ENCODE measurements at places on chromosomes 4 and X. TPM values are rescaled to one million over a fixed set of nuclear protein-coding genes. Genes with fewer than 3 reads are reported as not detected.

DNA sequence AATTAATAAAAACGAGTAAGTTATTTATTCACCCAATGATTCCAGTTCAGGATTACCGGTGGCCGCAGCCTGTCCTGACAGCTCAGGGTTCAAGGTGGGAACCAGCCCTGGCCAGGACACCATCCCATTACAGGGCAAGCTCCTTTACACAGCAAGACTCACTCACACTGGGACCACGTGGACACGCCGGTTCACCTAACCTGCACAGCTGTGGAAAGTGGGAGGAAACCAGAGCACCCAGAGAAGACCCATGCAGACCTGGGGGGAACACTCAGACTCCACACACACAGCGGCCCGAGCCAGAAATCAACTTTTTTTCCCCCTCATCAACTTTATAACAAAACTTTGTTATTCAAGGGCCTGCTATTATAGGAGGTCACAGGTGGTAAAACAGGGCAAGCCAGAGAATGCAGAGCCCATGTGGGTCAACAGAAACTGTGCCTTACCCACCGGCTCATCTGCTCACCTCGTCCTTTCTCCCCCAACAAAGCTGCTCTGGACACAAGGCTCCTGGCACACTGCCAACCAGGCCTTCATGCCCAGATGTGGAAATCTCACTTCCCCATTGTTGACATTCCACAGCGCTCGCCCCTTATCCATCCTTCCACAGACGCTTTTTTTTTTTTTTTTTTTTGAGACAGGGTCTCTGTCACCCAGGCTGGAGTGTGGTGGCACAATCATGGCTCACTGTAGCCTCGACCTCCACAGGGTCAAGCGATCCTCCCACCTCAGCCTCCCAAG, 8.0 kb upstream of the ODAPH start:
- no peak for DNase-seq

DNA sequence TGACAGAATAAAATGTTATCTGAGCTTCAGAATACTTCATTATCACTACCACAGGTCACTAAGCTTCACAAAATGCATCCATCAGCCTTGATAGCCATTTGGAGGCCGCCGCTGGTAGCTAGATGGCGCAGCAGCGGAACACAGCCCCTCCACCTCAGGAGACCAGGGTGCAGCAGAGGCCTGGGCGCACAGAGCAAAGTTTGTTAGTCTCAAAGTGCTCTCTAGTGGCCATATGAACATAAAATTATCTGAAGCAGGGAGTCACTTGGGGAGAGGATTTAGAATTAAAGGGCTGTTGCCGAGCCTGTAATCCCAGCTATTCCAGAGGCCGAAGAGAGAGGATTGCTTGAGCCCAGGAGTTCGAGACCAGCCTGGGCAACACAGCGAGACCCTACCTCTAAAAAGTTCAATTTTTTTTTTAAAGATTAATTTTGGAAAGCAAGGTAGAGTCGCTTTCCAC, 8.1 kb upstream of the DCTD start:
- no peak for DNase-seq

The MTMR8 gene
- 1.9 TPM for polyA plus RNA-seq

DNA sequence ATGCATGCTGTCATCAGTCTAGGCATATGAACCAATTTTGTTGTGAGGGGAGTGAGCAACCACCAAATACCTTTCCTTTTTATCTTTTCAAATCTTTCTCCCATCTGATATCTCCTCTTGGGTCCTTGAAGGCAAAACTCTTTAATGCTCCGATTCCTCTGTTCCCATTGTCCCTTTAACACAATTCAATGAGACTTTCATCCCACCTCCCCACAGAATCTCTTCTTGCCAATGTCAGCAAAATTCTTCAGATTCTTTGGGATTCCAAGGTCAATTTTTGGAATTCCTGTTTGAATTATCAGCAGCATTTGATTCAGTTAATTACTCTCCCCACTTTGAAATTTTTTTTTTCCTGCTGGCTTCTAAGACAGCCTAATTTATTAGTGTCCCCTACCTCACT, 232.7 kb downstream of the COX7B2 start:
- no peak for DNase-seq

- DNase-seq, result no peak
These were observed 141.0 kb downstream of the MTNR1A start for GRCh38 chr4:186414390-186414789.

The FAM184B gene
- 0.61 TPM for polyA plus RNA-seq

The IDS gene
- 29.4 TPM for polyA plus RNA-seq

DNA sequence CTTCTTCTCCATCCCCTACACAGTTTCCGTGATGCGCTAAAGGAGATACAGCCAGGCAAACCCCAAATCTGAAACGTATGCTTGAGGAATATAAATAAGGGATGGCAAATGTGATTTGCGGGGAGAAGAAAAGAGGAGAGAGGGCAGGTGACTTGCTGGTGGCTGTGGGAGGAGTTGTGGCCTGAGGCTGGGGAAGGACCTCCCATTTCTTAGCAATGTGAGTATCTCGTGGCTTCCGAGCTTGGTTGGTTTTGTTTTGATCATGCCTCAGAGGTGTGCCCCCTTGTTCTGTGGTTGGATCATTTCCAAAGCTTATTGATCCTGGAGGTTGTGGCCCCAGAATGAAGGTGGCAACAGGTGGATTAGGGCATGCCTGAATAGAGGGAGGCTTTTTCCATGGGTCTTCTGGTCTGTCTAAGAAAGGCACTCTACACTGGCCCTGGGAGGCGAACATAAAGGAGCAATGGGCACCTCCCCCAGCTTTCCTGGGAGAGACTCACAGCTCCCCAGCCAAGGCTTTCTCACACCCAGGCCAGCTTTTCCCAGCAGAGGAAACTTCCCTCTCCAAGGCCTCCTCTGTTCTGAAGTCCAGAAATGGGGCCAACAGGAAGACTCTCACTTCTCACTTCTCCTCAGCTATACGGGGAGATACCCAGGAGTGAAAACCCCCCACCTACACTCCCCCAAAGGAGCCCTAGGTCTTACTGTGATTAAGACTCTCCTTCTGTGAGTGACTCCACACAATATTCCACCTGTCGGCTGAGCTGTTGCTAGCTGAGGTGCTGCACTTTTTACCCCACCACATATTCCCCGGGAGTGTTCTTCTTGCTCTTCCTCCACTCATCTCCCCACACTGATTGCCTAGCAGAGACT, 40.0 kb downstream of the C4orf51 start:
- DNase-seq, result no peak

The FGF16 gene
- polyA plus RNA-seq, result 0.07 TPM

The CCDC120 gene
- 8.7 TPM for polyA plus RNA-seq

DNA sequence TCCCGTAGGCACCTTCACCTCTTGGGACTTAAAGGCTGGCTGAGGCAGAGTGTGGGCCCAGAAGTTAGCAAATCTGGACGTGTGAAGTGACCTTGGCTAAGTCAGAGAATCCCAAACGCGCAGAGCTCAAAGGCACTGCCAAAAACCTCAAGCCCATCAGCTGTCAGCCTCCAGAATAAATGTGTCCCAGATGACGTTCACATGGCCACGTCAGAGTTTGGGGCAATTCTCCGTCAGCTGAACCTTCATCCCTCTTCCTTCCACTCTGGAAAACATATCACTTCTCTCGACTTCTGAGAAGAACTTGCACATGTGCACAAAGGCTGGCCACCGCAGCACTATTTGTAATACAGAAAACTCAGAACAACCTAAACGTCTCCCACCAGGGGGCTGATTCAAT, 35.7 kb upstream of the APLN start:
- no peak for DNase-seq

GRCh38 chr4:158182736-158183135, 9.9 kb upstream of the GASK1B start:
- no peak for DNase-seq

- no peak for DNase-seq
These were observed 723.9 kb downstream of the SH3BGRL start for GRCh38 chrX:81925812-81926211.

GRCh38 chr4:70183940-70184246, 11.6 kb upstream of the ODAM start:
- no peak for DNase-seq

- DNase-seq, result no peak
These were observed 30.9 kb downstream of the MCUB start for GRCh38 chr4:109590905-109591304.

- DNase-seq, result no peak
These were observed 124.5 kb upstream of the CASK start for GRCh38 chrX:42047886-42048285.

DNA sequence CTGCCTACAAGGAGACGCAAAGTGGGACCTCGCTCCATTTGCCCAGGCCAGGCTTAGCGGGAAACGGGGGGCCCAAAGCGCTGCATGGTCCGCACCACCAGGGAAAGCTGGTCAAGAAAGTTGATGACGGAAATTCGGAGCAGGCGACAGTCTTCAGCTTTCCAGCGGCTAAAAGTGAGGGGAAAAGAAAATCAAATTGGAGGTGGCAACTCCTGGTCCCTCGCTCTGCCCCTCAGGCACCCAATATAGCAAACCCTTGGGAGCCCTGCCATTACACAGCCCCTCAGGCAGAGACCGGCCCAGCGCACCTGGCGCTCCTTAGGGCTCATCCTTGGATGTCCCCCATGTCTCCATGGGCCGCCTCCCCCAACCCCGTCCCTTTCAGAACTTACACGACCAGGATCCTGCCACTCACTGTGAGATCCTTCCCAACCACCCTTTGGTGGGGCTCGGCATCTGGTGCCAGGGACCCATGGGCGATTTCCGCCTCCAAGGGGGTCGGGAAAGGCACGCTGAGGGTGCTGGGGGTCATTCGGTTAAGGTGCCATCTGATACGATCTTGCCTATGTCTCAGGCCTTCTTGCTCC, 1.1 kb downstream of the LAGE3 start:
- DNase-seq, result no peak

GRCh38 chr4:77127837-77128621, 29.0 kb upstream of the CCNG2 start:
- no peak for DNase-seq

DNA sequence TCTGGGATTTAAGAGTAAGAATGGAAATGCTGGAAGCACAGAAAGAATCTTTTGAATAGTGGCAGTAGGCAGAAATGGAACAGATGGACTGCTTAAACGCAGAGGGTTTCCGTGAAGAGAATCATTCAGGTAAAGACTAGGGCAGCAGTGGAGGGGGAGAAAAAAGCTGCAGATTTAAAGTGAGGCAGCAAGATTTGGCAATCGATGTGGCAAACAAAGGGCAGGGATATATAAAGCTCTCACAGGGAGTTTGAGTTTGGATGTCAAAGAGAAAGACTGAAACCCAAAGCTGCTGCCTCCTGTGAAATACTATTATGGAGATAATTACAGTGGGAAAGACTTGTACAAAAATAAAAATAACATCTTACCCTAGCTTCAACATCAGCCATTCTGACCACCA, 384.0 kb downstream of the CENPC start:
- no peak for DNase-seq

The DCAF4L1 gene
- 0.12 TPM for polyA plus RNA-seq

The CTBP1 gene
- polyA plus RNA-seq, result 118 TPM

The ASMT gene
- not detected for polyA plus RNA-seq

DNA sequence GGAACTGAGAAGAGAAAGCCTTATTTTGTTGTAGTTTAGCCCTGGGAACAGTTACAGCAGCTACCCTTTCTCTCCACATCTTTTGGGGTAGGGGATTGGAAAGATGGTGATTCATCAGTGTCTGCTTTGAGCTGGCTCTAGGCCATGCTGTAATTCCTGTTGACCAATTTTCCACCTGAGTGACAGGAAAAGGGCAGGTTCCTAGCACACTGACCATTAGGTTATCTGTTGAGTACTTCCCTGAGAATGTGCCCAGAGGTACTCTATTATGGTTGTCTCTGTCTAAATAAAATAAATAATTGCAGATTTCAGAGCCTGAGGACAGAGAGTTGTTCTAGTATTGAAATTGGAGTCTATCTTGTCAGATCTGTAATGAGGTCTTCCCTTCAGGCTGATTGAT, 109.0 kb downstream of the ENOX2 start:
- no peak for DNase-seq

The LPAR4 gene
- 20.6 TPM for polyA plus RNA-seq

- no peak for DNase-seq
These were observed 88.9 kb upstream of the FAT4 start for GRCh38 chr4:125225806-125226205.

DNA sequence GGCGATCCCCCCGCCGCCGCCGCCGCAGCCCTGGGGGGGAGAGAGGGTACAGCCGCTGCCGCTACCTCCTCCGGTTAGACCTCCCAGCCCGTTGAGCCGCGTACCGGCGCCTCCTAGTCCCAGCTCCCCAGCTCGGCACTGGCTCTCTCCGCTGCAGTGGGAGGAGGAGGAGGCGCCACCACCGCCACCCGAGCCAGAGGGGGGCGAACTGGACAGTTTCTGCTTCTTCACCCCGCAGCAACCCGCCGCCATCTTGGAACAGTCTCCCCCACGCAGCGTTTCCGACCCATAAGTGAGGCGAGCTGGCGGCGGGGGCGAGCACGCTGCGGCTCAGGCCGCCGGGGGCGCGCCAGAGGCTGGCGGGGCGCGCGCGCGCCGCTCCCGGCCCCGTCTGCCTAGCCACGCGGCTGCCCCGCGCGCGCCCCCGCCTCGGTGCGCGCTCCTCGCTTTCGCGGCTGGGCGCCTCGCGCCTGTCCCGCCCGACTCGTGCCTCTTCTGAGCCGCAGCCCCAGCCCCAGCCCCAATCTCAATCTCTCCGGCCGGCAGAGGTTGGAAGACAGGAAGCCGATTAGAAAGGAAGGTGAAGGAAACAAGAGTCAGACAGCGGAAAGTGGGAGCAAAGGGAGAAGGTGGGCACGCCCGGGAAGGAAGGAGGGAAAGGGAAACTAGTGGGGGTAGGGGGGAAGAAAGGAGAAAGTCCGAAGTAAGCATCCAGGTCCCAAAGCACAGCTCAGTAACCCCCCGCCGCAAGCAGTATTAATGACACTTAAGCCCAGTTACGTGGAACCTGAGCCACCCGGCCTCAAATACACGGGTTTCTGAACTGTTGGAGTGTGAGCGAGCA, at the start of gene AMMECR1:
Gene AMMECR1 (minus strand): TSS at position 266 of the 844 bp plus-strand sequence. CDS start 14 bp downstream, at position 252.
- DNase-seq, result no peak

The GK gene
- polyA plus RNA-seq, result 103 TPM

- DNase-seq, result no peak
These were observed 11.4 kb downstream of the ARSD start for GRCh38 chrX:2917767-2918166.

The ZFP92 gene
- polyA plus RNA-seq, result 0.75 TPM

DNA sequence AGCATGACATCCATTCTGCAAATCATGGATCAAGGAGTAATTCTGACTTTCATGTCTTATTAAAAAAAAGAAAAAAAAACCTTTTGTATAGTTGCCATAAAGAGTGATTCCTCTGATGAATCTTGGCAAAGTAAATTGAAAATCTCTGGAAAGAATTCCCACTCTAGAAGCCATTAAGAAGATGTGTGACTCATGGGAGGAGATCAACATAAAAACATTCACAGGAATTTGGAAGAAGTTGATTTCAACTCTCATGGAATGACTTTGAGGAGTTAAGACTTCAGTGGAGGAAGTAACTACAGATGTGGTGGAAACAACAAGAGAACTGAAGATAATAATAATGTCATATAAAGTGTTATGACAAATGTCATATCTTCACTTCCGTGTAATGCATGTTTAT, 204.2 kb downstream of the PABPC4L start:
- DNase-seq, result no peak

The PIGA gene
- 14.2 TPM for polyA plus RNA-seq

The SPANXB1 gene
- not detected for polyA plus RNA-seq

DNA sequence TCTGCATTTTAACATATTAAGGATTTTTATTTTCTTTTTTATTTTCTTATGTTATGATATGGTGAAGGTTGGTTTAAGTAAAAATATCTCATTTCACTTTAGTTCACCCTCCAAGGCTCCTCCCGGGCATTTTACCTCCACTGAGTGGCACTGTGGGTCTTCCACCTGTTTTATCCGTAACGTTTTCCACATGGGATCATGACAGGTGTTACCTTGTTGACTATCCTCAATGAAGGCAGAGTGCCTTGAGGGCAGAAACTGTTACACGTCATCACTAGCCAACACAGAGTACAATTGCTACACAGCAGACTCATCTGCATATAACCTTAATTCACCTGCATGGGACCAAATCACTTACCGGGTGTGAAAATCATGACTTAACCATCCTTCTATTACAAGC, 105.8 kb downstream of the GEMIN8 start:
- no peak for DNase-seq

The F8A1 gene
- 18.1 TPM for polyA plus RNA-seq
